Fibroblast of the aortic adventitia (primary cell): ENCODE measurements at places on chromosomes 12 and 14.
A peak's percentile ranks its signal among the peaks of the same experiment; 100 is the strongest.

- DNase-seq, result peak; percentile 40
These were observed 839 bp downstream of the SLC38A1 start for GRCh38 chr12:46267825-46268582.

GRCh38 chr14:94139421-94139820, 10.0 kb upstream of the IFI27L2 start:
- DNase-seq, result no peak

DNA sequence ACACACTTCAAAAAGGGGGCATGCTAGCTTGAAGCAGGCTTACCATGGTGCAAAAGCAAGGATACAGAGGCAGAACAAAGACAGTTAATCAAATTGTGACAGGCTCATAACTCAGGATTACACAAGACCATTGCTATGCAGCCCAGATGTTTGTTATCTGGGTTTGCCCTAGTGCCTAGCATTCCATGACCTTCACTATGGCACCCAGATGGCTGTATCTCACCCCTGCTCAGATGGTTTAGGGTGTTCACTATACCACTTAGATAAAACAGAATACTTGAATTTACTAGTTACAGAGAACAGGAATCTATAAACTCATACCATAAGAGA, 56.2 kb downstream of the SDR9C7 start:
- DNase-seq, result peak; percentile 69

GRCh38 chr14:26917086-26917485, 319.3 kb upstream of the NOVA1 start:
- peak; percentile 72 for DNase-seq

DNA sequence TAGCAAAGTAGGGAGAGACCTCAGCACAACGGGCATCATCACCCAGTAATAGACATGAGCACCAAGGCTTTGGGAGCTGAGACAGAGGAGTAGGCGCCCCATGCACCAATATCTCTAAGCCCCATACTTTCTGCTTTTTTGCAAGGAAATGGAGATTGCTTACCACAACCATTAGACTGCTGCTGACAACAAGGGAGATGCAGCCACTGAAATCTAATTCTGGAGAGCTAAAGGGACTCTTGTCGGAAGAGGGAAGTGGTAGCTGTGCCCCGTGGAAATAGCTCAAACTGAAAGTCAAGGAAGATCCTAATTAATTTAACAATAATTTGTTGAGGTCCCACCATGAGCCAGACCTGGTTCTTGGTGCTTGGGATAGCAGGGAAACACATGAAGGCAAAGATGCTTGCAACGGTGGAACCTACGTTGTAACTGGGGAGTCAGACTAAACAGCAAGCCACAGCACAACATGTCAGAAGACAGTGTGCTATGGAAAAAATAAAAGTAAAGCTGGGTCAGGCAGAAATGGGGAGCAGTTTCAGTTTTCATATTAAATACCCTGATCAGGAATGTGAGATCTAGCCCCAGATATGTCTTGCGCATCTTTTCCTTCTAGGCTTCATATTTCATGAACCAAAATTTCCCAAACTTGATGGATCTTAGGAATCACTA, 1131.0 kb downstream of the BCL11B start:
- no peak for DNase-seq

- peak; percentile 56 for DNase-seq
These were observed 274.7 kb downstream of the EGLN3 start for GRCh38 chr14:33676135-33676566.

DNA sequence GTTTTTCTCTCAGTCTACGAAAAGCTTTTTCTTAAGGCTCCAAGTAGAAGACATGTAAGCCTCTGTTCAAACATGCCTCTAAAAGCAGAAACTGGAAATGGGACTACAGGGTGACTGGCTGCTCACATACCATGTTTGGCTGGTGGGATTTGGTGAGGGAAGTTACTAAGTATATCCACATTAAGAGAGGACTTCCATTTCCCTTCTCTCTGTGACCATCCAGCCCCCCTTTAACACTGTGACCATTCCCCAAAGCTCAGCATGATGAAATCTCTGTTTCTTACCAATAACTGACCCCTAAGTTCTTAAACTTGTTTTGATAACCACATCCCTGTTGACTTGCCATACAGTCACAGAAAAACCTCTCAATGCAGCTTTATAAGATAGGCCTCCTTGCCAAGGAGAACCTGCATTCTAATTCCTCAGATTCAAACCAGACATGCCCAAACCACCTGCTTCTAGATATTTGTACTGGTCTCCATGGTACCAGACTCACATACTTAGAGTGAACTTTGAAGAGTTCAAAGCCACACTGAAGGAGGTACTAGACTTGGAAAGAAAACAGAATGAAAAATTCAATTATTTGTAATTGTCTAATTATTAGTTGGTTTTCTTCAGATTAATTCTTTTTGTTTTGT, 102.2 kb downstream of the VEZT start:
- DNase-seq, result no peak

DNA sequence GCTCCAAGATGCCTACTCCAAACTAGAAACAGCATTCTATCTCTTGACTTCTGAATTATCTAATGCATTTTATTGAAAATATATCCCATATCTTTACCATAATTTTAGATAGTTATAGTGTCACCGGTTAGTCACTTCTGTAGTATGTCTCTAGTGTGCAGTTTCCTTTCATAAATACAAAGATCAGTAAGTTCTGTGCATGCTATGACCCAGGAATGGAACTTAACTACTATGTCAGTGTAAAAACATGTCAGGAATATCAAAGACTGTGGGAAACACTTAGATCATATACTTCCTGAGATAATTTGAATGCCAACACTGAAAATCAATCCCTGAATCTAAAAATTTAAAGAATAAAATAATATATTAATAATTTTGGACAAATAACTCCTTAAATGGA, 237.6 kb downstream of the ATXN7L3B start:
- no peak for DNase-seq

DNA sequence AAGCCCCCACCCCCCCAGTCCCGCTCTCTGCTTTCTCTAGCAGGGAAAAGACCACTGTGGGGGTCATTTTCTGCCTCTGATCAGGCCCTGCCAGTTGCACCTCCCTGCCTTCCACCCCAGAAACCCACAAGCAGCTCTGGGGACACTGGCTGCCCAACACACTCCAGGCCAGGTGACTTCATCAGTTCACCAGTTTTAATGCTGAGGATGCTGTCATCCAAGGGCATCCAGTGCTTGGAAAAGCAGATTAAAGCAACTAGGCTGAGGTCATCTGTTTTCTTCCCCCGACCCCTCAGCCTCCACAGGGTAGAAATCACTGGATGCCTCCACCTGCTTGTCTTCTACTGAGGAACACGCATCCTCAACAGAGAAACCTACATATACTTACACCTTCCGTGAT, 282.4 kb downstream of the DPF3 start:
- DNase-seq, result no peak

DNA sequence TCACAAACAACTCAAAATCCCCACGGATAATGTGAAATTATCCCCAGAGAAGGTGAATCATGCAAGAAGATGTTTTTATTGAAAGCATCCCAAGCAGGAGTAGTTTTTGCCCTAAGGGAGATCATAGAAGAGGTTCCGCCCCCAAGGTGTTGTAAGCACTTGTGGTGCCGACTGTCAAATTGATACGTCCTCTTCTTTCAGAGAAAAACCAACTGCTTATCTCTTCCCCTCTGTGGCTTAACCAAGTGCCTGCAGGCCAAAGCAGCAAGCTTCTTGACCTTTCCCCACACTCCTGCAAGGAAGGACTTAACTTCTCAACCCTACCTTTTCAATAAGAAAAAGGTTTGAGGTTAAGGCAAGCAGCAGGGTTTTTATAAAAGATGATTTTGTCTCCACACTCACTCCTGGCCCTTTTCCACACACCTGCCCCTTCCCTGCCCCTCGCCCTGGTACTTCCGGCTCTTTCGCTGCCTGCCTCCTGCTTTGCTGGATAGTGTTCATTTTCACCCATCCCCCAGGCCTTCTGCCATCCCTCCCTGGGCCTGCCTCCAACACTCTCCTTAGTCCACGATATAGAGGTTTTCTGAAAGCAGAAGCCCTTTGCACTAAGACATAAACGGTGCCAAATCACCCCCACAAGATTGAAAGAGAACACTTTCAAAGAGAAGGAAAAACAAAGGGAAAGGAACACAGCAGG, 114.5 kb downstream of the EGLN3 start:
- no peak for DNase-seq

DNA sequence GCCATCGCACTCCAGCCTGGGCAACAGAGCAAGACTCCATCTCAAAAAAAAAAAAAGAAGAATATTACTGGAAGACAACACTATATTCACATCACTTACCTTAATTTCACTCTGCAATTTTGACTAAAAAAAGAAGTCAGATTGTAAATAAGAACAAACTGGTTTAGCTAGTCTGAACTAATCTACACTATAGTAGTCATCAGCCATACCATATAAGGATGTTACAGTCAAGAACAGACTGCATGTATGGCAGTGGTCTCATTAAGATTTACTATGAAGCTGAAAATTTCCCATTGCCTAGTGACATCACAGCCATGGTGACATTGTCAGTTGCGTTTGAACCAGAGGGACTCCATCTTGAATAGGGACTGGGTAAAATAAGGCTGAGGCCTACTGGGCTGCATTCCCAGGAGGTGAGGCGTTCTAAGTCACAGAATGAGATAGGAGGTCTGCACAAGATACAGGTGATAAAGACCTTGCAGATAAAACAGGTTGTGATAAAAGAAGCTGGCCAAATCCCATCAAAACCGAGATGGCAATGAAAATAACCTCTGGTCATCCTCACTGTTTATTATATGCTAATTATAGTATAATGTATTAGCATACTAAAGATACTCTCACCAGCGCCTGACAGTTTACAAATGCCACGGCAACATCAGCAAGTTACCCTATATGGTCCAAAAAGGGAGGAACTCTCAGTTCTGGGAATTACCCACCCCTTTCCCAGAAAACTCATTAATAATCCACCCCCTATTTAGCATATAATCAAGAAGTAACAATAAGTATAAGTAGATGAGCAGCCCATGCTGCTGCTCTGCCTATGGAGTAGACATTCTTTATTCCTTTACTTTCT, 51.2 kb downstream of the OSBPL8 start:
- DNase-seq, result no peak

- no peak for DNase-seq
These were observed 43.0 kb downstream of the KLRG1 start for GRCh38 chr12:9032202-9032964.

- no peak for DNase-seq
These were observed 34.7 kb downstream of the C12orf75 start for GRCh38 chr12:105365231-105365630.

- DNase-seq, result no peak
These were observed 7.0 kb upstream of the B4GALNT3 start for GRCh38 chr12:452667-453210.

GRCh38 chr14:86708846-86709339, 1178.9 kb downstream of the FLRT2 start:
- no peak for DNase-seq

DNA sequence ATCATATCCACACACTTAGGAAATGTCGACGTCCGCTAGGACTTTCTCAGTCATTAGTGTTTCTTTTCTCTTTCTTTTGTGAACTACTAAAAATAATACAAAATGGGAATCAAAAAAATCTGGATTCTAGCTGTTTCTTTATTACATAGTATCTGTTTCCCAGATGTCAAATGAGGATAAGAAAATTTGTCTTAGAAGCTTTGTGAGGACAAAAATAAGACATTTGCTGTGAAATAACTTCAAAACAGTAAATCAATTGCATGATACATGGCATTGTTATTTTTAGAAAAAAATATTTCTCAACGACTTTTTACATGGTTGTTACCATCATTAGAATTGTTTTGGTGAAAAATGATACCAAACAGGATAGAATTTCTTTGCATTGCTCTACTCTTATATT, 71.4 kb upstream of the IFNG-AS1 start:
- no peak for DNase-seq

DNA sequence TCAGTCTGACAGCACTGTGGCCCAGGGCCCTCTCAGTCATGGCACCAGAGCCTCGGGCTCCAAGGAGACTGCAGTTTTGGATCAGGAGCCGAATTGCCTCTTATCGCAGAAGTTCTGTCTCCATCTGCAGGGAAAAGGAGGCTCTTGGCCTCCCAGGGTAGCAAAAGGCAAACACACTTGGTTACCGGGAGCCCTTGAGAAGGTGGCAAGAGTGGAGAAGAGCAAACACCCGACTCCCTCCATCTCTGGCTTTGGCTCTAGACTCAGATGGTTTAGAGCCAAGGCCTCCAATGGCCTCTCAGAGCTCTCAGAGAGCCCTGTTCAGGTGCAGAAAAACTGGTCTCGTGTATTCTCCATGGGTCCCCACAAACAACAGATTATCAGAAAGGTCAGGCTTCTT, 44.6 kb downstream of the NINJ2 start:
- DNase-seq, result no peak

- no peak for DNase-seq
These were observed 44.4 kb downstream of the IGF1 start for GRCh38 chr12:102435827-102436436.

GRCh38 chr12:110931315-110931728, 10.9 kb upstream of the MYL2 start:
- DNase-seq, result no peak

DNA sequence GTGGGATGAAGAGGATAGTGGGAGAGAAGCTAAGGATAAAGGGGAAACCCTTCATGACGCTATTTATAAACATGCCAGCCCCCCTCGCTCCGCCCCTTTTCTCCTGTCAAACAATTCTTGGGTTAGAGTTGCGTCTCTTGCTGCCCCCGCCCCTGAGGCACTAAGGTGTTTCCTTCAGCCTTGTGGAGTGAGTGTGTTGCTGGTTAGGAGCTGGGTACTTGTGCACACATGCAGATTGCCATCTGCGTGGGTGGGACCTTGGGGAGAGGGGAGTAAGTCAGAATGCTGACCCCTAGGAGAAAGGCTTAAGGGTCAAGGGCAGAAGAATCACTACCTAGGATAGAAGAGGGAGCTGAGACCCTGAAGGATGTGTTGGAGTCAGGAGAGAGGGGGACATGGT, 5.4 kb downstream of the FOXJ2 start:
- no peak for DNase-seq

DNA sequence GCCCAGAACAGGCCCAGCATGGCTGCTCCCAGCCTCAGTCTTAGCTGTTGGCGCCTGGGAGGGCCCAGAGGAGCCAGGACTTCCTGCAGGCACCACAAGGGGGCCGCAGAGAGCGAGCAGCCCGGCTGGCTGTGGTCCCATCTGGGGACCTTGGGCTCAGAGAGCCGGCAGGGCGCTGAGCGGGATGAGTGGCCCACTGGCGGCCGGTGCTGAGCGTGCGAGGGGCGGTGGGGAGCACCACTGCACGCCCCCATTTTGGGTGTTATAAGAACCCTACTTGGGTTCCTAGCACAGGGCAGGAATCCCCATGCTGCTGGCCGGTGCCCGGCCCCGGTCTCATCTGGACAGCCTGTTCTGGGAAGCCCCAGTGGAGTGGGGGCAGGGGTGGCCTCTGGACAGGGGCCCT, 25.9 kb upstream of the CRIP2 start:
- DNase-seq, result peak; percentile 59
